Nephron progenitor cell (in vitro differentiated cells): ENCODE measurements at places on chromosomes 4 and X.

GRCh38 chr4:15018361-15018760 is 16.1 kb downstream of the CPEB2 start:
- DNase-seq = no peak
- no peaks in the 10 kb centered on the region for H3K36me3 ChIP-seq
- no peaks in the 10 kb centered on the region for H3K27me3 ChIP-seq
- H3K27ac ChIP-seq = no peak overlapping the region
- no peaks in the 10 kb centered on the region for H3K4me1 ChIP-seq

DNA sequence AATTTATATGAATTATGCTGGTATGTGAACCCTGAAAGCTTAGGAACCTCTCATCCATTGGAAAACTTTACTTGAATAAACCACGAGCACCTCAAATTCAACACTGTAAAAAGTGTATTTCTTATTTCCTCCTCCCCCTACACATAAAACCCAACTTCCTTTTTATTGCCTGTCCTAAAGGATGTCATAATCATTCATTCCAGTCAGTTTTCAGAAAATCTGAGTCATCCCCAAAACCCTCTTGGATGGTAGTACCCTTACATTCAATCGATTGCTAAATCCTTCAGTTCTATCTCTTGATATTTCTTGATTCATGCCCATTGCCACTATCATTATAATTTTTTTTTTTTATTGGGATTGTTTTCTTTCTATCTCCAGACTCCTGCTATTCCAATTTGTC is 91.1 kb upstream of the ATP8A1 start:
- no peaks in the 10 kb centered on the region for H3K4me1 ChIP-seq
- H3K4me3 ChIP-seq = no peak overlapping the region
- no peaks in the 10 kb centered on the region for H3K27me3 ChIP-seq
- no peak for DNase-seq

DNA sequence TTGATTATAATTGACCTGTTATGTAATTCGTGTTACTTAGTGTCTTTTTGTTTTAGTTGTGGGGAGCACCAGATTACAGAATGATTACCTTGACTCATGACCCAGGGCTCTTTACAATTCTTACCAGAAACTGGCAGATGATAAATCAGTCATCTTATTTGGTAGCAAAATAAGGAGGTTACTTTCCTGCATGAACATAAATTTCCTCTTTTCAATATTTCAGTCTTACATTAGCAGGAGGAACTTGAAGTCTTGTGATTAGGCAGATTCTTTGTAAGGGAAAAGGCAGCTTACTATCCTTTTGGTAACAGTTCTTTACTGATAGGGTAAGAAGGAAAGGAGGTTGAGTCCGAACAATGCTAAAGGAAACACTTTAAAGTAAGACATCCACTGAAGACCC is 26.0 kb upstream of the SLC25A5 start:
- H3K27ac ChIP-seq = no peak overlapping the region
- peaks cover 17% of the 10 kb centered on the region for H3K36me3 ChIP-seq
- H3K4me1 ChIP-seq = no peaks in the 10 kb centered on the region
- DNase-seq = no peak
- H3K27me3 ChIP-seq = no peaks in the 10 kb centered on the region
- no peak overlapping the region for H3K4me3 ChIP-seq

- no peak overlapping the region for H3K4me3 ChIP-seq
- H3K27me3 ChIP-seq = no peaks in the 10 kb centered on the region
- no peak for DNase-seq
- no peaks in the 10 kb centered on the region for H3K4me1 ChIP-seq
Measured at GRCh38 chrX:31349515-31349914, 277.7 kb upstream of the FTHL17 start.

GRCh38 chrX:14902537-14902936 is 29.3 kb downstream of the MOSPD2 start:
- no peaks in the 10 kb centered on the region for H3K4me1 ChIP-seq
- H3K27me3 ChIP-seq = no peaks in the 10 kb centered on the region
- no peak for DNase-seq
- no peak overlapping the region for H3K27ac ChIP-seq
- H3K36me3 ChIP-seq = peaks cover 23% of the 10 kb centered on the region
- no peak overlapping the region for H3K4me3 ChIP-seq

GRCh38 chr4:116688536-116688935 is 396.8 kb downstream of the TRAM1L1 start:
- no peaks in the 10 kb centered on the region for H3K36me3 ChIP-seq
- DNase-seq = no peak
- H3K4me3 ChIP-seq = no peak overlapping the region
- H3K27ac ChIP-seq = no peak overlapping the region

GRCh38 chrX:128818690-128819089 is 704.6 kb downstream of the SMARCA1 start:
- H3K27me3 ChIP-seq = no peaks in the 10 kb centered on the region
- DNase-seq = no peak
- peaks cover 5% of the 10 kb centered on the region for H3K4me1 ChIP-seq
- H3K27ac ChIP-seq = no peak overlapping the region

DNA sequence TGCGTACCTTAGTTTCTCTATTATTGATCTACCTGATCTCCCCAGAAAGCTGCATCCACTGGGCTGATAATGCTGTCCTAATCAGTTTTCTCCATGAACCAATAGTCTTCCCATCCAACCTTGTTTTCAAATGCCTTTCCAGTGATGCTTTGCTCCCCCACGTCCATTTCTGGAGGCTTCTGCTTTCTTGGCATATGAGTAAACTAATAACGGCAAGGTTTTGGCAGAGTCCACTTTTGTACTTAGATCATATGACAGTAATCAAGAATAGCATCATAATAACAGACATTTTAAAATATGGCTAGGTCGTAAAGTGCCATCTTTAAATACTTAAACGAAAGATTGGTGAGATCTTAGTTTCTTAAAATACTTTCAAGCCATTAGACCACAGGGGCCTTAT is 38.4 kb upstream of the FAM9B start:
- peaks cover 11% of the 10 kb centered on the region for H3K27me3 ChIP-seq
- DNase-seq = no peak
- no peak overlapping the region for H3K27ac ChIP-seq
- H3K4me3 ChIP-seq = no peak overlapping the region
- peaks cover 9% of the 10 kb centered on the region for H3K4me1 ChIP-seq

DNA sequence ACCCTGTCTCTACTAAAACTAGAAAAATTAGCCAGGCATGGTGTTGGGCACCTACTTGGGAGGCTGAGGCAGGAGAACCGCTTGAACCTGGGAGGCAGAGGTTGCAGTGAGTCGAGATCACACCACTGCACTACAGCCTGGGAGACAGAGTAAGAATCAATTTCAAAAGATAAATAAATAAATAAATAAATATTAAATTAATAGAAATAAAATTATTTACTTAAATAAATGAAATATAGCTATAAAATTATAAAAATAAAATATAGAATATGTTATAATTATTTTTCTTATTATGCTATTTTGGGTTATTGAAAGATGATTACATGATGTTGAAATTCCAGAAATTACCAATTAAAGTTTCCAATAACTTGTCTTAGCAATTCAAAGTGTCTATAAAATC is 1029.8 kb upstream of the AGA start:
- H3K27me3 ChIP-seq = no peaks in the 10 kb centered on the region
- H3K27ac ChIP-seq = no peak overlapping the region
- DNase-seq = no peak
- no peak overlapping the region for H3K4me3 ChIP-seq
- H3K4me1 ChIP-seq = no peaks in the 10 kb centered on the region

DNA sequence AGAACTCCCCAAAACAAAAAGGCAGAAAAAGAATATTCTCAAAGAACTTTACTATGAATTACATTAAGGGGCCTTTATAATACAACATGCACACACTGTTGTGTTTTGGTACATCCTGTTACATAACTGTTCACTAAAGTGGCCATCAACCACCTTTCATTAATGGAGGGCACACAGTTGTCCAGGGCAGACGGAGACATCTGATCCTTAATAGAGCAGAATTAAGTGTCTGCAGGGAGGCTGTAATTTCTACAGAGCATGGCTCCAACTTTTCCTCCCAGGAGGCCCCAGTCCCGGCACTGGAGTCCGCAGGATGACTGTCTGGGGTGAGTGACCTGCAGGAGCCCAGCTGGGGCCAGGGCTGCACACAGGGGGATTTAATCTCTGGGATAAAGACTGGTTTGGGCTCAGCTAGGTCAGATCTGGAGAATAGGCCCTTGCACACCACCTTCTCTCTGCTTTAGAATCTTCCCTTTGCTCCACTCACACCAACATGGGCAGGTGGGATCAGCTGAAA is 233.4 kb downstream of the MAML3 start:
- peaks cover 11% of the 10 kb centered on the region for H3K36me3 ChIP-seq
- peak overlapping the region; percentile 75 for H3K4me3 ChIP-seq
- peak overlapping the region; percentile 94 for H3K27ac ChIP-seq
- peaks cover 94% of the 10 kb centered on the region for H3K4me1 ChIP-seq

- no peak for DNase-seq
- H3K27ac ChIP-seq = no peak overlapping the region
- H3K27me3 ChIP-seq = peaks cover 3% of the 10 kb centered on the region
- H3K36me3 ChIP-seq = peaks cover 51% of the 10 kb centered on the region
- H3K4me1 ChIP-seq = no peaks in the 10 kb centered on the region
Measured at GRCh38 chr4:6873291-6873690, 36.3 kb upstream of the TBC1D14 start.

DNA sequence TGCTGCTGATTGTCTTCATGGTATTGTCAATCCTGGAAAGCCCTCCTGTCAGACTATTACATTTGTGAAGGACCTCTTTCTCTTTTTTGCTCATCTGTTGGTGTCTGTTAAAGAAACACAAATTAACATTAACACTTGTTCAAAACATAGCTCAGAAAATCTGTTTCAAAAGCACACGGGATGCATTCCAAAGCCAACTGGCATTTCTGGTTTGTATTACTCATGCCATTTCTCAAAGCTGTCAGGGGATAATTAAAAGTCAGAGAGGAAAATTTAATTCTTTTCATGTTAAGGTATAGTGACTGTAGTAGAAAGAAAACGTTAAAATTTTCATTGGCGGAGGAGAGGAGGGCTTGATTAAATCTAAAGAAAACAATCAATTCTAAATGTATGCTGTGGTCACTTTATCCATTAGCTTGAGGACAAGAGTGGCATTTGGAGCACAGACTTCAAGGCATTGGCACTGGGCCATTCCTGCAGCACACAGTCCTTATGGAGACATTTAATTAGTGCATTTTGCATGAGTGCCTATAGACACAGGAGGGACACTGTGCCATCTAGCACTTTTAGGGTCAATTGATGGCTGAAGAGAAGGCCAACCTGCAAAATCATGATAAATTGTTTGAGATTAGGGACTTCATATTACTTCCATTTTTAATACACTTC is 21.2 kb upstream of the GLRA2 start:
- H3K27me3 ChIP-seq = peaks cover 4% of the 10 kb centered on the region
- no peak overlapping the region for H3K27ac ChIP-seq
- H3K4me1 ChIP-seq = no peaks in the 10 kb centered on the region
- H3K36me3 ChIP-seq = no peaks in the 10 kb centered on the region
- DNase-seq = no peak

DNA sequence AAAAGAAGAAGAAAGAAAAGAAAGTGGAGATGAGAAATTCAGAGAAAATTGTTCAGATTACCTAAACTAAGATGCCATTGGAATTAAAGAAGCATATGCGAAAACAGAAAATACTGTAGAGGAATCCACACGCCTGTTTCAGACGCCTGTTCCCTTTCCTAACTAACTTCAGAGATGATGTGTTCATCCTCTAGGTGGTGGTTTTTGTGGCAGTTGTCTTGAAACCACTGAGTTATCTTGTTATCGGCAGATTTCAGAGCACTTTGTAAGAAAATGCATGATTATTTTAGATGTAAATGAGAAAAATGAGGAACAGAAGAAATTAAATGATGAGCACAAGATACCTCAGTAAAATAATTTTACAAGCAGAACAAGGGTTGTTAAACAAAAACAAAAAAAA is 48.3 kb downstream of the FUNDC1 start:
- H3K27me3 ChIP-seq = no peaks in the 10 kb centered on the region
- H3K36me3 ChIP-seq = no peaks in the 10 kb centered on the region
- H3K27ac ChIP-seq = no peak overlapping the region
- H3K4me1 ChIP-seq = no peaks in the 10 kb centered on the region

DNA sequence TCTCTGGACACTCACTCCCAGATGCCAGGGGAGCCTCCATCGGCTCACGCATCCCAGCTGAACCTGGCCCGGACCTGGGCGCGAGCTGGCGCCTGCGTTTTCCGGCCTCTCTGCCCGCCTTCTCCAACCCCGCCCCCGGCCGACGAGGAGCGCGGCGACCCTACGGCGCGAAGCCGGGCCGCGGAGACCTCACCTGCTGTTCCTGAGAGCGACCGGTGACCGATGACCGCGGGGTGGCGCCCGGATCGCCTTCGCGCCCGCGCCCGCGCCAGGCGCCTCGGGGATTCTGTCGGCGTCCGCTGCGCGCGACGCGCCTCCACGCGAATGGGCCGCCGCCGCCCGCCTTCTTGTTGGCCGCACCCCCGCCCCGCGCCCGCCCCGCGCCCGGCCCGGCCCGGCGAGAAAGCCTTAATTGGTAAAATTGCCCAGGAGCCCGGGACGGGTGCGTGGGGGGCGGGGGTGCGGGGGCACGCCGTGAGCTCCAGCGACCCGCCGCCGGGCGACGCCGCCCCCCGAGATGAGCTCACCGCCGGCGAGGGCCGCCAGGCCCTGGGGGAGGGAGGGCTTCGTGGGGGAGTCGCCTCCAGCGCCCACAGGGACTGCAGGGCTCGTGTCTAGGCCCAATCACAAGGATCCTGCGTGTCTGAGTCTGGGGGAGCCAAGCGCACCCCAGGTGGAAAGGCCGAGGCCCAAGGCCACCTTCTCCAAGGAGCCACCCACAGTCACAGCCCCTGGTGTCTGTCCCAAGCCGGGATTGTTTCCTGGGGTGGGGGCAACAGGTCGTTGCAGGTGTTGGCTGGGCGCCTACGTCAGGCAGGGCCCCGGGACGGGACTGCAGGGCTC is at the start of gene FLNA:
Gene FLNA, minus strand, starts transcription at position 322 of the 843 bp plus-strand sequence. CDS start 3,389 bp downstream, outside the sequence.
- peak within 1 kb of the TSS; percentile 65 for H3K4me3 ChIP-seq
- no peaks in the 10 kb centered on the region for H3K36me3 ChIP-seq
- no peak within 1 kb of the TSS for H3K27ac ChIP-seq
- H3K4me1 ChIP-seq = peaks cover 14% of the 10 kb centered on the region

GRCh38 chrX:38754102-38754790 is 47.0 kb upstream of the MID1IP1 start:
- no peak overlapping the region for H3K4me3 ChIP-seq
- no peaks in the 10 kb centered on the region for H3K36me3 ChIP-seq
- peaks cover 18% of the 10 kb centered on the region for H3K4me1 ChIP-seq
- DNase-seq = peak; percentile 32

DNA sequence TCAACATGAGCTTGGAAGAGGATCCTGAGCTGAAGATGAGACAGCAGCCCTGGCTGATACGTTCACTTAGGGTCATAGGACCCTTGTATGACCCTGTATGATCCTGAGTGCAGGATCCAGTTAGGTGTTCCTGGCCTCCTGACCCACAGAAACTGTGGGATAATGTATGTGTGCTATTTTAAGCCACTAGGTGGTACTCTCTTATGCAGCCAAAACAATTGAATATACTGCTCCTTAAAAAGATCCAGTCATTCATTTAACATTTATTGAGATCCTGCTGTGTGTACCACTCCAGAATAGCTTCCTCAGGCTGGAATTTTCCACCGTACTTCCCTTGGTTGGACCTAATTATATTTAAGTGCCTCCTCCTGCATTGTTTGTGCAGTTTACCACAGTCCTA is 167.1 kb downstream of the AMELX start:
- no peak overlapping the region for H3K27ac ChIP-seq
- no peak for DNase-seq
- H3K4me1 ChIP-seq = peaks cover 4% of the 10 kb centered on the region
- H3K4me3 ChIP-seq = no peak overlapping the region
- no peaks in the 10 kb centered on the region for H3K27me3 ChIP-seq

GRCh38 chr4:136918772-136919171 is 613.5 kb downstream of the PCDH18 start:
- no peak for DNase-seq
- H3K4me3 ChIP-seq = no peak overlapping the region
- H3K36me3 ChIP-seq = no peaks in the 10 kb centered on the region
